ENCODE measurements at places on chromosomes 3 and 15.

- no peak for DNase-seq
Observed at GRCh38 chr3:198093112-198093679, 133.2 kb downstream of the LMLN start.

DNA sequence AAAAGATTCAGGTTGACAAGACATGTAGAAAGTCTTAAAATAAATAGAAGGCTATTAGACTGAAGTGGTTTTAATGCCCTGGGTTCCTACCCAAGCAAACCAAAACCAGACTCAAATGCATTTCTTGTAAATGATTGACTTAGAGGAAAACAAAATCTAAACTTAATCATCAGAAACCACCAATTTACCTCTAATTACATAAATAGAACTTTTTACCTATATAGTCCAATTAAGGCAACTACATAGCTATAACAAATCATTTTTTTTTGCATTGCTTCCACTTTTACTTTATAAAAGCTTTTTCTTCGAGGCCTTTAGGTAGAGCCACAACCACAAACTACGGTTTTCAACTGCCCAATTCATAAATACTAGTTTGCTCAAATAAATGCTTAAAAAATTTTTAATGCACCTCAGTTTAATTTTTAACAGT lies 231.3 kb upstream of the ARHGEF26 start:
- no peak for DNase-seq

- DNase-seq = peak; percentile 97
Observed at GRCh38 chr3:156787926-156788663, 38.1 kb upstream of the LEKR1 start.

- DNase-seq = peak; percentile 46
Observed at GRCh38 chr3:71210257-71211007, 373.1 kb downstream of the FOXP1 start.

DNA sequence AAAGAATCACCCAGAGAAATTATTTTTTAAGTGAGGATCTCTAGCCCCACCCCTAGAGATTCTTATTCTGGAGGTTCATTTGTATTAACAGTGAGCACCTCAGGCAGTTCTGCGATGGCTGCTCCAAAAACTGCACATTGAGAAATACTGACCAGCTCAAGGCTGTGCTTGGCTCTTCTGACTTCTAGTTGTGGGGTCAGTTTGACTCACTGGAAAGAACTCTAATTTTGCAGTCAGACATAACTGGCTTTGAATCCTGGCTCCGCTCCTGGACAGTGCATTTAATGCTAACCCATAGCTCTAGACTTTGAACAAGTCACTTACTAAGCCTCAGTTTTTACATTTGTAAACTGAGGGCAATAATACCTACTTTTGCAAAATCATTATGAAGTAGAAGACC lies 123.6 kb upstream of the SKOR1 start:
- DNase-seq = no peak

DNA sequence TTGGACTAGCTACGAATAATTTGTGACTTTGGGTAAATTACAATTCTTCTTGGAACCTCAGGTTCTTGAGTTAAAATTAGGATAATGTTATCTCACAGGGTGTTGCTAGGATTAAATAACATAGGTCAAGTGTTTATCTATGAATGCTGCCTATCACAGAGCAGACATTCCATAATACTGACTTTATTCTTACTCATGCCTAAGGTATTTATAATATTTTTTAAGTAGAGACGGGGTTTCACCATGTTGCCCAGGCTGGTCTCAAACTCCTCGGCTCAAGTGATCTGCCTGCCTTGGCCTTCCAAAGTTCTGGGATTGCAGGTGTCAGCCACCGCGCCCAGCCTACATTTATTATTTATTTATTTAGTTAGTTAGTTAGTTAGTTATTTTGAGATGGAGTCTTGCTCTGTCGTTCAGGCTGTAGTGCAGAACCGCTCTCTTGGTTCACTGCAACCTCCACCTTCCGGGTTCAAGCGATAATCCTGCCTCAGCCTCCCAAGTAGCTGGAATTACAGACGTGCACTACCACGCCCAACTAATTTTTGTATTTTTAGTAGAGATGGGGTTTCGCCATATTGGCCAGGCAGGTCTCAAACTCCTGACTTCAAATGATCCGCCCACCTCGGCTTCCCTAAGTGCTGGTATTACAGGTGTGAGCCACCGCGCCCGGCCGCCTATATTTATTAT lies 741 bp upstream of the ZNF106 start:
- DNase-seq = peak; percentile 72

GRCh38 chr3:167437428-167438139 lies 36.3 kb downstream of the SERPINI2 start:
- no peak for DNase-seq

- DNase-seq = no peak
Observed at GRCh38 chr3:126837773-126838172, 133.7 kb downstream of the CHCHD6 start.

DNA sequence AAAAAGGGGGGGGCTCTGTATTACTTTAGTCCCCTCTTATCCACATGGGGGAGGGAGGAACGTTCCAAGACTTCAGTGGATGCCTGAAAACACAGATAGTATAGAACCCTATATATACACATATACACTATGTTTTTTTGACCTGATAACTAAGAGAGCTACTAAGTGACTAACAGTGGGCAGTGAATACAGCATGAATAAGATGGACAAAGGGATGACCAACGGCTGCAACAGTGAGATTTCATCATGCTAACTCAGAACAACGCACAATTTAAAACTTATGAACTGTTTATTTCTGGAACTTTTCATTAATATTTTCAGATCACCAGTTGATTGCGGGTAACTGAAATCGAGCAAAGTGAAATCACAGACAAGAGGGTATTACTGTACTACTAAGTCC lies 7.3 kb downstream of the DCUN1D1 start:
- DNase-seq = no peak

DNA sequence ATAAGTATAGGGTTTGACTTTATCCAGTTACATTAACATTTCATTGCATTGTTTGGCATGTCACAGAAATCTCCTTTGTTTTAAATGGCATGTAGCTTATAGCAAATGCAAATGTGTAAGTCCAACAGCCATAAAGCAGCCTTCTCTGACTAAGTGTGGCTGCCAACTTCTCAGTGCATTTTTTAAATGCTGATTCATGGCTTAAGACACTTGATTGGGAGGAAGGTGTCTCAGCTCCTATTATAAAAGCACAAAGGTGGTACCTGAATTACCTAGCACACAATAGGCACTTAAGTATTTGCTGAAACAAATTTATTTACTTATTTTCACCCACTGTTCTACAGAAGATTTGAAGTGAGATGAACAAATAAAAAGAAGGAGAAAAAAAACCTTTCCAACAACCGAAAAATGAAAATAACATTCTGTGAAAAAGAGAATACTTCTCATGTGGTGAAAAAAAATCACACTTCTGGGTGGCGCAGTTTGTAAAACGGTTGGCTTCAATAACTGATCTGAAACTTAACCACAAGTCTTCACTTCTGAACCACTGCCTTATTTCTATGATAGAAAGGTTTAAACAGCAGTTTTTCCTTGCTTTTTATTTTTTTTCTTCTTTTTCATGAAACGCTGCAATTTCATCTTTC lies 105.5 kb upstream of the ICE2 start:
- DNase-seq = no peak

- no peak for DNase-seq
Observed at GRCh38 chr15:29430831-29431230, 161.2 kb upstream of the NSMCE3 start.

DNA sequence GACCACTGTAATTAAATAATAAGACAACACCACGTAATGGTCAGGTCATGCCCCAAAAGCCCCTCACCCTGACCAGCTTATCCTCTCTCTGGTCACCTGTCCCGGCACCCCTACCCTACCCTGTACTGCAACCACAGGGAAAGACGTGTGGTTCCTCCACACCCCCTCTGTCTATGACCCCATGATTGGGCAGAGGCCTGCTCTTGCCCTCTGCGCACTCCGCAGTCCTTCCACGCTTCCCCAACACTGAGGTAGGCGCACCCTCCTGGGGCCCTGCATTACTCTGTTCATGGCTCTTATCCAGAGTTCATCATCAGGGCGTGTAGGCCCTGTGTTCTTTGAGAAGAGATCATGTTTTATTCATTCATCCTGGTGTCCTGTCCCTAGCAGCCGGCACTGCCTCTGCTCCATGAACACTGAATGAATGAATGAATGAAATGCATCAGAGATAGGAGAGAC lies 33.8 kb downstream of the MGLL start:
- no peak for DNase-seq

DNA sequence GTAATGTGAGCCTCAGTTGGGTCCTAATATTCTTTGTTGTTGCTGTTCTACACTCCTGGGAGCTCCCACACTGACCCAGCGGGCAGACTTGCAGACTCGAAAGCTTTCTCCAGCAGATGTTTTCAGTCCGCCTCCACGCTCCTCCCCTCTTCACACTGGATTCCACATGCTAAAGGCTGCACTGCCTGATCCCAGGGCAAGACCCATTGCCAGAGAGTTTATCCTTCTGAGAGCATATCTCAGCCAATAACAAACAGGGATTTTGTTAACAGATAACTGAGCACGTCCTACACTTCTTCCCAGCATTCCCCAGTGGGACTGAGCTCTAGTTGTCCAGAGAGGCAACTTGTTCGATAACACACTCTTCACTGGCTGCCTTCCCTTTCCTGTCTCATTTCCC lies 8.0 kb upstream of the COL6A6 start:
- no peak for DNase-seq

DNA sequence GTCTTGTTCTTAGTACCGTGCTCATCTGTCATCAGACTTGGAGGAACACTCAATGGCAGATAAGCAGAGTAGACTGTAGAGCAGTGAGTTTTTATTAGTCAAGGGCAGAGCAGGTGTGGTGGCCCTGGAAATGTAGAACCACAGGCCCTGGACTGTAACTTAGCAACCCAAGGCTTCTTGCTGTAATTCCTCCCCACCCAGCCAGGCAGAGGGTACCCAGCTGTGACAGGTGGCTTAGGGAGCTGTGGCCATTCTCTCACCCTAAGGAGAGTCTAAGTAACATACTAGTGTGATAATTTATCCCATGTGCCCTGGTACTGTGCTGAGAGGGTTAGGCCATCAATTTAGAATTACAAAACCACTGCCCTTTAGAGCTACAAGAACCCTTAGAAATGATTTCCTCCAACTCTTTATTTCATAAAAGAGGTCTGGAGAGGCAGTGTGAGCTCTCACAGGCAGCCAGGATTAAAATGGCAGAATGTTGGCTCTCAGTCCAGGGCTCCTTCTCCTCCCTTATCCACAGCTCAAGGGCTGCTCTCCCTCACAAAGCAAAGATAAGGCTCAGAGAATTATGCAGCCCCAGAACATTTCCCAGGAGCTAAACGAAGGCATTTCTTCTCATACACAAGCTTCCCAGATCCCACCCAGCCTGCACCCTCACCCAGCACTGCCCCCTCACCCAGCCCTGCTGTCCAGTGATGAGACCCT lies 3.0 kb downstream of the POMGNT2 start:
- no peak for DNase-seq

DNA sequence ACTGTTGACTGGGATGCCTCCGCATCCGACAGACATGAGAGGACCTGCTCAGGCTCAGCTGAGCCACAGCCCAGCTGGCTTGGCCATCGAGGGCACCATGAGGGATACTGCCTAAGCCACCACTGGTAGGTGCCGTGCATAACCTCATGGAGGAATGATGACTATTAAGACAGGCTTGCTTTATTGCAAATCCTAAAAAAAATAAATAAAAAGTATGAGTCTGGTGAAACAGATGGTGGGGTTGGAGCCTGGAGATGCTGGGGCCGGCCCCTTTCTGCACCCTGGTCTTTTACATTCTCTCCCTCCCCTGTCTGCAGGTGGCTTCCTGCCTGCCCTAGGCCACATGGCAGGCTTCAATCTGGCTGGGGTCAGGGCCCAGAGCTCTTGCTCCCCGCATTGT lies 24.0 kb upstream of the RAD18 start:
- DNase-seq = no peak

DNA sequence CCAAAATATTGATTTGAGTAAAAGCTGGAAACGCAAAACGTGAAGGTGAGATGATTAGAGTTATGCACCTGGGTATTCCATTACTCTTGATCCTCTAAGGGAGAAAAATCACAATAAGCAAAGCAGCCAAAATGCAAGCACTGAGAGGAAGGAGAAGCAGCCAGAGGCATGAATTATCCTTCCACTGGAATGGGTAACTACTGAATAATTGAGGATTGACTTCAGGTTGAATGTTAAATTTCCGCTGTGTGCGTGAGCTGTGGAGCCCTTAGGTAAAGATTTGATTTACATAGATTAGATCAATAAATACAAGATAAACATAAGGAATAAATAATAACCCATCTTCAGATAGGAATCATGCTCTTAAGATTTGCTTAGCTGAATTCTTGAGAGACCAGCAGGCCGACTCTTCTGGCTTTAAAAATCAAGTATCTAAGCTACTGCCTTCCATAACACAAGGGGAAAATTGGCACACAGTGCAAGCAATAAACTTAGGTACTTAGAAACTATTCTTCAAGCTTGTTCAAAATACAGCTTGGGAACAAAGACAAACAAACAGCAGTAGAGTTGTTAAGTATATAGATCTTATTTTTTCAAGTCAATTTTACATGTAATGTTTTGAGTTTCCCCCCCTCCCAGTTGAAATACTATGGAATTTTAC lies 1459.5 kb downstream of the ZPLD1 start:
- peak; percentile 0 for DNase-seq

DNA sequence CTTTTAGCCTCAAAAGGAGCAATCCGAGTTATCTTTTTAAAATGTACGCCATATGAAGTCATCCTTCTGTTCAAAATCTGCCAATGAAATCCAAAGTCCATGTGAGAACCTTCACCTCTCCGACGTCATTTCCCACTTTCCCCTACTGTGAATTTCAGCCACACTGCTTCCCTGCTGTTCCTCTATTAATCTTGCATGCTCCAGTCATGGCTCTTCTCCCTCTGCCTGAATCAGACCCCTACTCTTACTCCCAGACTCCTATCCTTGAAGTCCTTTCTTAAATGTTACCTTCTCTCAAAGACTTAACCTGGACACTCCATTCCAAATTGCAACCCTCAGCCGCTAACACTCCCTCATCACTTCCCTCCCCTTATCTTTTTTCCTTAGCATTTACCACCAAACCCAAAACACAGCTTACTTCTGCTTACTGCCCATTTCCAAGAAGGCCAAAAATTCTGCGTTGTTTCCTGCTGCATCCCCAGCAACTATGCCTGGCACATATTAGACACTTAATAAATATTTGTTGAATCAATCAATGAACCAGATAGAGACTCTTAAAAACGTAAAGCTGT lies 1.2 kb downstream of the NKIRAS1 start:
- DNase-seq = peak; percentile 32

Data from fibroblast of skin of right quadriceps (primary cell).